Caki2 (cell line): ENCODE measurements at places on chromosomes 11 and 22.

GRCh38 chr11:130407978-130408377 lies 20.4 kb downstream of the ADAMTS8 start:
- DNase-seq: no peak

- no peak for DNase-seq
Observed at GRCh38 chr11:2579315-2580060, 120.3 kb downstream of the KCNQ1OT1 start.

GRCh38 chr11:66080055-66080817 lies 10.2 kb downstream of the PACS1 start:
- peak; percentile 12 for DNase-seq

DNA sequence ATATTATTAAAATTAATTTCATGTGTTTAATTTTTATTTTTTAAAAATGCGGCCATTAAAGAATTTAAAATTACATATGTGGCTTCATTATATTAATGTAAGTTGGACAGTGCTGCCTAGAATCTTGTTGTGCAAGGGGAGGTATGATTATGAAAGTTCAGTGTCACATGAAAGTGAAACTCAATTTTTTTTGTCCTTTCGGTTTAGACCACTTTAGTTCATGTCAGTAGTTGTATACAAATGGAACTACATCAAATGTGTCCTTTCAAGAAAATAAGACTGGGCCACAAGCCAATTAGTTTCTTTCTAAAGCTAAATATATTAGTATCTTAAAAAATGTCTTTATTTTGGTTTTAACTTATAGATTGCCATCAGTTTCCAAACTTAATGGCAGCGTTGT lies 35.7 kb downstream of the TBCEL start:
- DNase-seq: no peak

DNA sequence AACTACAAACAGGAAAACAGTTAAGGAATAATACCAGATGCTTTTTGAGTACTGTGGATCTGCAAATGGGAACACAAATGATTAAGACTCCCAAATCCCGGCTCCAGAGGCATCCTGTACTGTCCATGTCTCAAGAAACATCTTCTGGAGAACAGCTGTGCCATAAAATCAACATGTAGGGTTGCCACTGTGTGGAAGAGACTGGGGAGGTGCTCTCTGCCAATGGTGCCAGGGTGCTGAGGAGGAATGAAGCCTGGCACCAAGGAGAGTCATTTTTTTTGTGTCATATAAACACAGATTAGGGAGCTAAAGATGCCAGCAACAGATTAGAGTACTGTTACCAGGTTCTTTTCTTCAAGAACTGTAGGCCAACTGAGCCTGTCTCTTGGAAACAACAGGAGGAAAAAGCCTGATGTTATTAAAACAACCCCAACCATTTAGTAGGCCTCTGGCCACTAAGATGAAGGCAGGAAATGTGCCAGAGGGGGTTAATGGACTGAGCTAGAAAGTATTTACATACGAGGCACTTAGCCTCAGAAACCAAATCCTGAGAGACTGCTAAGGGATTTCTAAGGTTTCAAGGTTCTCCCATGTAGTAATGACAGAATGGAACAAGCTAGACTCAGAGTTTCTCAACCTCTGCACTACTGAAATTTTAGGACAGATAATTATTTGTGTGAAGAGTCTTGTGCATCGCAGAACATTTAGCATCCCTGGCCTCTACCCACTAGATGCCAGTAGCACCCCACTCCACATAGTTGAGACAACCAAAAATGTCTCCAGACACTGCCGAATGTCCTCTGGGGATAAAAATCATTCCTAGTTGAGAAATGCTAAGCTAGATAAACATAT lies 54.6 kb upstream of the CHRM4 start:
- no peak for DNase-seq

GRCh38 chr11:5291207-5291838 lies 10.4 kb downstream of the OR51B4 start:
- peak; percentile 30 for DNase-seq

DNA sequence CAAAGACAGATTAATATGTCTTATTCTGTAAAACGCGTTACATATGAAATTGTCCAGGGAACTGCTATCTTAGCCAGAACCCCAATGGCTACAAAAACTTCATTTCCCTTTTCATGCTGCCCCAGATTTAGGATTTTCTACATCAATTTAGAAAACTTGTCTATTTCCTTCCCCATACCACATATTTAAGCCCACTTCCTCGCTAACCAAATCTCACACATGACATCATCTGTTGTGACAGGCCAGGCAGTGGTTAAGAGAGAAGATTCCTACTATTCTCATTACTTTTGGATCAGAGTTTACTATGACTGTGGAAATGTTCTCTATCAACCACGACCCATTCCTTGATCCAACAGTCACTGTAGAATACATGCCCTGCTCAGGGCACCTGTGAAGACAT lies 15.9 kb downstream of the CCDC82 start:
- DNase-seq: no peak

DNA sequence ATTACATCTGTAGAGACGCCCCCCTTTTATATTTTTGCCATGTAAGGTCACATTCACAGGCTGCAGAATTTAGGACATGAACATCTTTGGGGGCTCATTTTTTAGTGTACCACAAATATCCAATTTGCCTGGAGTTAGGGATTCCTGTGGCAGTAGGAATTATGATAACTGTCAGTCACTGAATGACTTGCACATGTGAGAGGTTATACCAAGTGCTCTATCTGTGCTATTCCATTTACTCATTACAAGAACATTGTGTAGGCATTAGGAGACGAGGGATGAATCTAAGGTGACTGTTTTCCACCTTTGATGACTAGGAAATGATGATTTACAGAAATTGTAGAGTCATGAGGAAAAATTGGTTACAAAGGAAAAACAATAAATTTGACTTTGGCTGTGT lies 79.3 kb downstream of the LIF start:
- DNase-seq: no peak

DNA sequence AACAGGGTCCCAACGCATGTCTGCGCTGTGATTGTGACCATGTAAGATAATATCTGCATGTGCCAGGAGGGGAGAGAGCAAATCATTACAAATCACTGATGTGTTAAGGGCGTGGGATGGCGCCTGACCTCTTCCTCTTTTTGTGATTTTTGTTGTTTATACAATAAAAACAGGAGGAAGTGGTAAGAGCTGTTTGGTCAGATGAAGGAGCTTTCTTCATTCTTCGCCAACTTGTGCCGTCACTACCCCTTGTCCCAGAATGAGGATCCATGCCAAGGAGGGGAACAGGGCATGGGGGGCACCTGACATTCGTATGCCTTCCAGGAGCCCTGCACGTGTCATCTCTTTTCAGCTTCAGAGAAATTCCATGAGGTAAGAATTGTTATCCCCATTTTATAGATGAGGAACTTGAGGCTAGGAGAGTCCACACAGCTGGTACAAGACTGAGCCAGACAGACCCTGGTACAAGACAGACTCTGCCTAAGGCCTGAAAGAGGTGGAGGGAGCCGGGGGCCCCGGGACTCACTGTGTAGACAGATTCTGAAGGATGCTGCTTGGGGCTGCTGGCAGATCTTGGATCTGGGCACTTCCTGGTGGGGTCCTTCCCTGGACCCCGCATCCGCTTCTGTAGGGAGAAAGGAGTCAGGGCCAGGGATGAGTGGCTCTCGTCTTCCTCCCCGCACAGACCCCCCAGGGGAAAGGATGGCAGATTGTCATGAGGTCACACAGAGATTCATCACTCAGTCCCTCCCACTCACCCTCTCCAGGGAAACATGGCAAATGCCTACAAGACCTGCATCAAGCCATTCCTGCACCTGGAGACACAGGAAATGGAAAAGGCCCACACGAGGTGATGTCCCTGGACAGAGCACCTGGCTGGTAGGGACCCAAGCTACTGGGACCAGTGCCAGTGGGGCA lies 34.6 kb downstream of the NFAM1 start:
- peak; percentile 59 for DNase-seq

GRCh38 chr22:47421846-47422245 lies 659.4 kb downstream of the TBC1D22A start:
- DNase-seq: no peak

DNA sequence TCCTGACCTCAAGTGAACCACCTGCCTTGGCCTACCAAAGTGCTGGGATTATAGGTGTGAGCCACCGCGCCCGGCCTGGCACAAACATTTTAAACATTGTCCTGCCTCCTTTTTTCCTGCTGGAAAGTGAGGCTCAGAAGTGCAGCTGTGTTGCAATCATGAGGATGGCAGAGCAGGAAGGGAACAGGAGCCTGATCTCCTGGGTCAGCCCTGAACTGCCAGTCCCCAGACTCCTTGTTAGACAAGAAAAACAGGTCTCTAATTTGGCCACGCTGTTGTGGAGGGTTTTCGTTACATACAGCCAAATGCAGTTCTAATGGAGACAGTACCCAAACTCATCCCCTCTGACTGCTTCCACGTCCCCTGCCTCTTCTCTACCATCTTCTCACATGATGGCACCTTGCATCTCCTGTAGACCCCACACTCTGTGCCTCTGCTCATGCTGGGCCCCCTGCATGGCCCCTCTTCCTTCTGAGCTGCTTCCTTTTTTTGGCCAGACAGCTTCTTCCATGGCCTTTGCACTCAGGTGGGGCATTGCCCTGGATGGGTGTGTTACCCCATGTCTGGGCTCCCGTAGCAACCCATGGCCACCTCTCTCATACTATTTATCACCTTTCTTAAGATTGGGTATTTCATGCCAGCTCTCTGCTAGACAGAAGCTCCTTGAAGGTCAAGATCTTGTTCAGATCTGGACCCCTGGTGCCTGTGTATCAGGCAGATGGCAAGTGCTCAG lies 227.1 kb downstream of the CEP164 start:
- no peak for DNase-seq

DNA sequence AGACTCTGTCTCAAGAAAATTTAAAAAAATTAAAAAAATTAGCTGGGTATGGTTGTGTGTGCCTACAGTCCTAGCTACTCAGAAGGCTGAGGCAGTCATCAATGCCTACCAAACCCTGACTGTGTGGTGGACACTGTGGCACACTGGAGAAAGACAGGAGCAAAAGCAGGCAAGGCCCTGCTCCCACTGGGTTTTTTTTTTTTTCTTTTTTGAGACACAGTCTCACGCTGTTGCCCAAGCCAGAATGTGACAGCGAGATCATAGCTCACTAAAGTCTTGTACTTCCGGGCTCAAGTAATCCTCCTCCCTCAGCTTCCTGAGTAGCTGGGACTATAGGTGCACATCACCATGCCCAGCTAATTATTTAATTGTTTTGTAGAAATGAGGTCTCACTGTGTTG lies 4.6 kb downstream of the NEFH start:
- no peak for DNase-seq

- no peak for DNase-seq
Observed at GRCh38 chr11:36376009-36376887, 80.2 kb downstream of the PRR5L start.
